OCI-LY7 (cell line): ENCODE measurements at places on chromosomes 7 and 10. TPM values are rescaled to one million over a fixed set of nuclear protein-coding genes. Genes with fewer than 3 reads are reported as not detected.

GRCh38 chr7:36677769-36678437 is 46.4 kb downstream of the AOAH start:
- no peak for DNase-seq

The CACNB2 gene
- total RNA-seq = not detected in 2 replicates

The SLC29A4 gene
- 0.44 and 0.67 TPM in 2 replicates for total RNA-seq

GRCh38 chr7:142375710-142376313 is 118.0 kb upstream of the PRSS58 start:
- no peak for DNase-seq

GRCh38 chr7:55992346-55992745 is 28.0 kb downstream of the NIPSNAP2 start:
- no peak for DNase-seq

DNA sequence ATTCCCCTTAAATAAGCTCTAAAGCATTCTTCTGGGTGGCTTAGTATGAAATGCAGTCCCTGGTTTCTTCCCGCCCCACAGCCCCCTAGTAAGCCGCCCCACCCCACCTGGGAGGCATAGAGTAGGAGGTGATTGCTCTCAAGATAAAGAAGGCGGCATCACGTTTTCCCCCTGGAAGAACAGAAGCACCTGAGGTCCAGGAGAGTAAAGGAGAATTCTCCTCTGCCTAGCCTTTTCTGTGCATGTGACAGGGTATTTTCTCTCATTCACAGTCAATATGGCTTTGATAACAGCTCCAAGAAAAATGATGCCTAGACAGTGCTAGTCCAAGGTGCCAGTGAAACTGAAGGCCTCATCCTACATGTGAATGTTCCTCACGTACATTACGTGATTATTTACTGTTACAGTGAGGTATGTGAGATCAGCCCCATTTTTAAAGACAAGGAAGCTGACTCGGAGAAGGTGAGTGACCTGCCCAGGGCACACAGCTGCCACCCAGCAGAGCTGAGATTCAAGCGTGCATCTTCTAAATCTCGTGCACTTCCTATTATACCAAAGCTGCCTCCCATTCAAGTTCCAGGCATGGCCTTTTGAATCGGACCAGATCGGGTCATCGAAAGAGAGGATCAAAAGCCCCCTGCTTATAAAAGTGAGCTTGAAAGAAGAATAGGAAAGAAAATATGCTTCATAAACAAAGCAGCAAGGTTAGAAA is 59.4 kb downstream of the FAM171A1 start:
- DNase-seq = no peak

The ADCY1 gene
- 0.13 TPM in 1 of 2 replicates, not detected in the other for total RNA-seq

The ZCWPW1 gene
- 10.8 and 11.9 TPM in 2 replicates for total RNA-seq

The ZNF239 gene
- not detected in 2 replicates for total RNA-seq

DNA sequence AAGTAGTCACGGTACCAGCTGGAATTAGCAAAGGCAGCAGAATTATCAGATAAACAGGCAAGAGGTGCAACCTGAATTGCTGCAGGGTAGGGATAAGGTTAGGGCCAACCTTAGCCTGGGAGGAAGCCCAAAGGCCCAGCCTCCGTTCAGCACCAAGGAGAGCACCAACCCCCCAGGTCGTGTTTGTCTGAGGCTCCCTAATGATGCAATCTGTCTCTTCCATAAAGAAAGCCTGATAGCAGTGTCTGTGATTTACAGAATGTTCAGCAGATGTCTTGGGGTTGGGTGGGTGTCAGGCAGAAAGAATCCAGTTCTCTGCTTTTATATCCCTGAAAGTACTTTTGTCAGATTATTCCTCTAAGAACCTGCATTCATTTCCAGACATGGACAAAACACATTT is 328.4 kb upstream of the AOAH start:
- peak; percentile 20 for DNase-seq

The CALML5 gene
- total RNA-seq = not detected in 2 replicates

DNA sequence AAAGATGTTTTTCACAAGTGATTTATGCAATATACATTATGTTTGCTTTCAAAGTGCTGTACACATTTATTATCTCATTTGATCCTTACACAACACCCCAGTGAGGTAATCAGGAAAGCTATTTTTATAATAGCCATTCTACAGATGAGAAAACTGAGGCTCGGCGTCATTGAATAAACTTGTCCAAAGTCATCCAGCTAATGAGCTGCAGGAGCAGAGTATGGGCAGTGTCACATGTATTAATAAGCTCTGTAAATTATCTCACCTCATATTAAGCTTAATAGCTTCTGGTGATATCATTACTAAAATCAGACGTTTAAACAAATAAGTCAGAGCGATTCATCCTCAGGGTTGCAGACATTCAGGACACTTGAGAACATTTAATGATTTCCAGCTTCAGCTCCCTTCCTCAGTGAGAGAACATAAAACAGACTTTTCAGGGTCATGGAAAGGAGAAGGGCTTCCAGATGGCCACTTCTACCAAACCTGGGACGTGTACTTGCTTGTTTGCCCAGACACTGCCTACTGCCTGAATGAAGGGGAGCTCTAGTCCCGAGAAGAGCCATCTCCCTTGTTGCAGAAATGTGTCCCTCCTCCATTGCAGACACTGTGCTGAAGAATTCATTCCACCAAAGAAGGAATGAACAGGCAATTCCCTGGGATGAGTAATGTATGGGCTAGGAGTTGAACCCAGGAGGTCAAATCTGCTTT is 20.5 kb upstream of the FZD1 start:
- no peak for DNase-seq

The CCDC7 gene
- total RNA-seq = 11.9 and 12.3 TPM in 2 replicates

The PTPN12 gene
- total RNA-seq = 18.9 and 19.1 TPM in 2 replicates

GRCh38 chr10:37478381-37478780 is 353.0 kb downstream of the ANKRD30A start:
- DNase-seq = no peak

The SBDS gene
- 100 and 124 TPM in 2 replicates for total RNA-seq

DNA sequence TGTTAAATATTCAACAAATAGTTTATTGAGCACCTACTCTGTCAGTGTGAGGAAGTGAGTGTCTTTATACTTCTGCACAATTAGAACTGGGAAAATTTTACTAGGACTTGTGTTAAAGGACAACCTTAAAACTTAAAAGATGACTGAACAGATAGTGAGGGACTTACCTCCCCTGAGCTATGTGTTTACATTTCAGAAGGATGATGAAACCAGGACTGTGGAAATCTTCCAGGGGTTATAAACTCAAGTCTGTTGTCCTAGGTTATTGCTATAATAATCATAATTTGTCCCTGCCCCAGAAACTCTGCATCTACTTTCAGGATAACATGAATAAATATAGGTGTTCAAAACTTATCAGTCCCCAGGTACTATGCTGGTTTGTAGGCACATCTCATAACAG is 261.0 kb upstream of the MKLN1 start:
- no peak for DNase-seq

The AKR1C8 gene
- not detected in 2 replicates for total RNA-seq

- peak; percentile 71 for DNase-seq
Measured at GRCh38 chr7:24842449-24843241, 85.4 kb upstream of the GSDME start.

- no peak for DNase-seq
Measured at GRCh38 chr10:113222207-113222606, 272.2 kb downstream of the TCF7L2 start.

DNA sequence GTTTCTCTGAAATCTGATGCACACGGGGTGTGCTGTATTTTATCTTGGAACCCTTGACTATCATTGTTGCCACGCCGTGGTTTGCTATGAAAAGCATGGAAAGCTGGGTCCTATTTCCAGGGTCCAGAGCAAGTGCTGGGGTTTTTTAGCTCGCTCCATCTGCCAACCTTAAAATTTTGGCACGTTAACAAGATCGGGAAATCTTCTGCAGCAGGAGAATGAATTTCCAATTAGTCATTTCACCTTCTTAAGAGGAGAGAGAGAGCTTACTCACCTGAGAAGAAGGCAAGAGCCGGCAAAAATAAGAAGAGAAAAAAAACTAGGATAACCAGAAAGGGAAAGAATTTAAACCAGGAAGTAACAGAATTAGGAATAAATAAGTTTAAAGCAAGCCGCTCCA is 223.6 kb upstream of the CELF2 start:
- DNase-seq = no peak

DNA sequence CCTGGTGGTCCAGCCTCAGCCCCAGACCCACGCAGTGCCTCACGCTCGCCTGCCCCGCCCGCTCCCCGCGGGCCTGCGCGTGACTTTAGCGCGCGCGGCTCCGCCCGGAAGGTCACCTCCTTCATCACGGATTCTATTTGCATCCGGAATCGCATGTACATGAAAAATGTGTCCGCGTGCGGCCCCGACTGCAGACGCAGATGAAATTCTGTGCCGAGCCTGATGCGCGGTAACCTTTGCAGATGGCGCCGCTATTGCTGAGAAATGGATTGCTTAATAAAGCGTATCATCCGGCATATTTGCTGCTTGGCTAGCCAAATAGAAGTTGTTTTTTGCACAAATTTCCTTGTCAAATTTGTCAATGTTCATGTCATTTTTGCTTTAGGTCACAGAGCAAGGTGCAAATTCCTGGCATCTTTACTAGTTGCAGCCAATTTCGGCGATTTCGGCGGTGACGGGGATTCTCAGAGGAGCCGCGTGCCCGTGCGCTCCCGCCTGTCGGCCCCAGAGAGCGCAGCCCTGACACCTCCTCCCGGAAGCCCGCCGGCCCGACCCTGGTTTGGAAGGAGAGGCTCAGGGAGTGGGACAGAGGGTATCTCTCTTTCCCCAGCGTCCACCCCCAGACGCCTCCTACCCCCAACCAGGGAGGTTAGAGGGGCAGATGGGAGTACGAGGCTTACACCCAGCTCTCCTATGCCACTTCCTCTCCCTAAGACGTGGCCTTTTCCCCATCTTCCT is 85.9 kb upstream of the PAX2 start:
- DNase-seq = no peak

DNA sequence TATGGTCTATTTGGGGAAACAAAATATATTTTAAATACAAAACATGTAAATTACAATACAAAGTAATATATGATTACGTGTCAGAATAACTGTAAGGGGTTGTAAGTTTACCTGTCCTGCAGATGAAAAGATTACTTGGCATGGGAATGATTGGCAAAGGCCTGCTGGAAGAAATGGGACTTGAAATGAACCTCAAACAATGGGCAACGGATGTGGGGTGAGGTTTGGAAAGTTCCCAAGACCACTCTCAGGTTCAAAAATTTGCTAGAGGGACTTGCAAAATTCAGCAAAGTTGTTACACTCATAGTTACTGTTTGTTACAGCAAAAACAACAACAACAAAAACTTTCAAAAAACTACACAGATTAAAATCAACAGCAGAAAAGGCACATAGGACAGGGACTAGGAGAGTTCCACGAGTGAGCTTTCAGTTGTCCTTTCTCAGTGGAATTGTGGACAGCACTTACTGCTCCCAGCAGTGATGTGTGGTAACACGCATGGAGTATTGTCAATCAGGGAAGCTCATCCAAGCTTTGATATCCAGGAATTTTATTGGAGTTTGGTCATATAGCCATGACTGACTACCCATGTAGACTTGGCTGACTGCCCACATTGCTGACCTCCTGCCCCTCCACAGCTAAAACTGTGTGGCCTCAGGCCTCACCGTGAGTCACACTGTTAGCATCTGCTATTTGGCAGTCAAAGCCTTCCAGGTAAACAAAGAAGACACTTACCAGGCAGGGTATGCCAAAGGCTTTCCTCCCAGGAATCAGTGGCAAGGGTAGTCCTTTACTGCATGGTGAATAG is 43.8 kb downstream of the EXOC6 start:
- DNase-seq = no peak

DNA sequence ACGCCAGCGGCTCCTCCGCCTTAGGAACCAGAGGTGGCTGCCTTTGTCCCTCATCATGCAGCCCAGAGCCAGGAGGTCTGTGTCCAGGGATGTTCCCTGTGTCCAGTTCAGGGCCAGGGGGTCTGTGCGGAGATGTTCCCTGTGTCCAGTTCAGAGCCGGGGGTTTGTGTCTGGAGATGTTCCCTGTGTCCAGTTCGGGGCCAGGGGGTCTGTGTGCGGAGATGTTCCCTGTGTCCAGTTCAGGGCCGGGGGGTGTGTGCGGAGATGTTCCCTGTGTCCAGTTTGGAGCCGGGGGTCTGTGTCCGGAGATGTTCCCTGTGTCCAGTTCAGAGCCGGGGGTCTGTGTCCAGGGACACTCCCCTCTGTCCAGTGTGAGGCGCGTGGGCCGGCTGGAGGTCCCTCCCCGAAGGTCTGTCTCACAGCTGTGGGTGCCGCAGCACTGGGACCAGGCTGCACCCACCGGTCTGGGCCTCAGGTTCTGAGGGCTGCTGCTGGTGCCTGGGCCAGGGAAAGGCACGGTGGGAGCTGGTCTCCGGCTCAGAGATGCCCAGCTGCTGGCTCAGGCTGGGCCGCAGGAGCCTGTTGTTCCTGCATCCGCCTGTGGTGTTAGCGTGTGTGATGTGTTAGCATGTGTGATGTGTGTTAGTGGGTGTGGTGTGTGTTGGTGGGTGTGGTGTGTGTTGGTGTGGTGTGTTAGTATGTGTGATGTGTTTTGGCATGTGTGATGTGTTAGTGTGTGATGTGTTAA is 67.9 kb upstream of the CFAP46 start:
- no peak for DNase-seq

GRCh38 chr7:143415742-143416397 is 7.2 kb upstream of the EPHA1 start:
- no peak for DNase-seq

DNA sequence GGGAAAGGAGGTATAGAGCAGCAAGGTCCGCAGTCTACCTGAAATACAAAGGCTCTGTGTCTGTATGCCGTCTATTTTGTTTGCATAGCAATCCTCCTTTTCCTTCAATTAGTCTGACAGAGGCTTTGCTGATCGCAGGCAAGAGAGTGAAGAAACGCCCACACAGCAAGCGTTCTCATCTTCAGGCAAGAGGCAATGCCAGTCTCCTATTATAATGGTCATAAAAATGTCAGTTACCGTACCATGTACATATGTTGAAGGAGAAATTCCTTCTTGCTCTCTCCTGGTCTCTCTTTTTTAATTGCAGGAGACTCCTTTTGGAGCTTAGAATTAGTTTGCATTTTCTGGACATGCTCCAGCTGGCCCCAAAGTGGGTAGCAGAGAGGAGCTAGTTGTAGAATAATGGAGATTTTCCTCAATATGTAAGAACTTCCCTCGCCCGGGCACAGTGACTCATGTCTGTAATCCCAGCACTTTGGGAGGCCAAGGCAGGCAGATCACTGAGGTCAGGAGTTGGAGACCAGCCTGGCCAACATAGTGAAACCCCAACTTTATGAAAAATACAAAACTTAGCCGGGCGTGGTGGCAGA is 139.5 kb downstream of the PFKFB3 start:
- DNase-seq = no peak

The TRIL gene
- total RNA-seq = not detected in 2 replicates

- DNase-seq = no peak
Measured at GRCh38 chr7:54426406-54426805, 115.8 kb upstream of the VSTM2A start.

The STAG3 gene
- total RNA-seq = 70.2 and 79.2 TPM in 2 replicates

DNA sequence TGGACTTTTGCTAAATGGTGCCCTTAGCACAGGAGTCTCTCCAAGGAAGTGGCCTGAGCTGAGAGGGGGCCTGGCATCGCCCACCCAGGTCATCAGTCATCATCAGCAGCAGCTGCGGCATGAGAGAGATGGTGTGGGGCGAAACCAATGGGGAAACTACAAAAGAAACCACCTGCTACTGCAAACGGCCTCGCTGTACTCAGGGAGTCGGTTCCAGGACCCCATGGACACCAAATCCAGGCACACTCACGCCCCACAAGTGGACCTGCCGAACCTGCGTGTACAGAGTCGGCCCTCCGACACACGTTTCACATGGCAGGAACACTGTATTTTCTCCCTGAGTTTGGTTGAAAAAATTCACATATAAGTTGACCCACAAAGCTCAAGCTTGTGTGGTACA is 37.8 kb downstream of the DIP2C start:
- DNase-seq = no peak

GRCh38 chr10:36087006-36088005 is 445.2 kb upstream of the FZD8 start:
- DNase-seq = no peak

The TMEM184A gene
- not detected in 2 replicates for total RNA-seq
